ENCODE measurements at places on chromosomes 11 and 22.

DNA sequence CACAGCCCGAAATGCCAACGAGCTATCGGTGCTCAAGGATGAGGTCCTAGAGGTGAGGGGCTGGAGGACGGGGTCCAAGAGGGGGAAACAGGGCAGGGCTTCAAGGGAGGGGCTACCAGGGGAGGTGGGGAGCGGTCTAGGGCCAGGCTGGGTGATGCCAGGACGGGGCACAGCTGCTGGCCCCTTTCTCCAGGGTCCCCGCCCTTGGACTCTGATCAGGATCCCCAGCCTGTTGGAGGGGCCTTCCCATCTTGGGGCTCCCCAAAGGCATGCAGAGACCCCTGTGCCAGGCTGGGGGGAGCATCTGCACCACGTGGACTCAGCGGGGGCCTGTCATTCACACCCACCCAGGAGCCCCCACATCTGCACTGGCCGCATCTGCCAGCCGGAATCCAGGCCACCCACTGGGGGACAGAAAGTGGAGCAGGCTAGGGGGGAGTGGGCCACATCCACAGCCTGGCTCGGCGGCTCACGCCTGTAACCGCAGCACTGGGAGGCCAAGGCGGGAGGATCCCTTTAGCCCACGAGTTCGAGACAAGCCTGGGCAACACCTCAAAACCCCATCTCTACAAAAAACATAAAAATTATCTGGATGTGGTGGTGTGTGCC is 18.9 kb downstream of the EPS8L2 start:
- no peak for DNase-seq

GRCh38 chr11:70552167-70553150 is 154.1 kb downstream of the CTTN start:
- DNase-seq, result no peak

DNA sequence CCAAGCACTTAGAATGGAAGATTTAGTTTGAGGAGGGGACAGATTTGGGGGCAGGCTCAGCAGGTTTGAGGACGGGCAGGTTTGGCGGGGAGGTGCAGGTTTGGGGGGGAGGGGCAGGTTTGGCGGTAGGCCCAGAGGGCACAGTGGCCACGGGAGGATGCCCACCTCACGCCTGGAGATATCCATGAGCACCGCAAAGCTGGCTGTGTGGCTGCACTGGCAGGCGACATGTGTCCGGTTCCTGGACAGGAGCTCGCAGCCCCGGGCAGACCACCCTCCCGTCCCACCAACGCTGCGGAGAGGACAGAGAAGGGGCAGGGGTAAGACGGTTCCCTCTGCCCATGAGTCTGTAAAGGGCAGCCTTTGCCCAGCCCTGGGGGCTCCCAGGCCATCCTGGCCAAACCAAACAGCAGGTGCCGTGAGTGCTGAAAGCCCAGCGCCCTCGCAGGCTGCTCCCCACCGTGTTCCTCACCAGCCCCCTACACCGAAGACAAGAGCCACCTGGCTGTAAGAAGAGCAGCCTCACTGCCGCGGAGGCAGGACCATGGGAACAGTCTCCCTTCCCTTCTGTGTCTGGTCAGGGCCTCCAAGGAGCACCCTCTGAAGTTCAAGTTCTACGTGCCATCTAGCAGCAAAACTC is 43.0 kb downstream of the TRMU start:
- no peak for DNase-seq

DNA sequence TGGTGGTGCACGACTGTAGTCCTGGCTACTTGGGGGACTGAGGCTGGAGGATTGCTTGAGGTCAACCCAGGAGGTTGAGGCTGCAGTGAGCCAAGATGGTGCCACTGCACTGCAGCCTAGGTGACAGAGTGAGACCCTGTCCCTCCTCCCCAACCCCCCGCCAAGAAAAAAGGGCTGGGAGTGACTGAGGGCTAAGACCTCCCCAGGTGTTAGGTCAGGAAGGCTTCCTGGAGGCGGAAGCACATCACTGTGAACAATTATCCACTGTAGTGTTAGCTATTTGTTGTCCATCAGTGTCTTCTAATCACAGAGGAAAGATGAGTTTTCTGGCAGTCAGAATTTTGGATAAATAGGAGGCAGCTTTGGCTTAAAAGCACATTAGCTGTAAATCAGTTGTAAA is 8.8 kb downstream of the YDJC start:
- DNase-seq, result no peak

DNA sequence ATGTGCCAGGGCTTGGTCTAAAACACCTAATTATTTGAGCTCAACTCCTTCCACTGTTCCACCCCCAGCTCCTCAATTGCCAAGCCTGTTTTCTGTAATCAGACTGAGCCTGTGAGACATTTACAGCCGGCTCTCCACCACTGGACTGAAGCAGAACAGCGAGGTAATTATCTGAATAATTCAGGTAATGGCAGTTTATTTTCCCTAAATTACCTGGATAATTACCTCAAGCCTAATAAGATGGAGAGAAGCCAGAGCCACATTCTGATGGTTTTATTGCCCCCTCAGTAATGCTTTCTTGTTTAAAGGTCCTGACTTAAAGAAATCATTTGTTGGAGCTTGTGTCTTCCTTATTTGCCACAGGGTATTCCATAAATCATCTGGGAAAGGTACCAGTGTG is 64.2 kb downstream of the FZD4 start:
- DNase-seq, result no peak

DNA sequence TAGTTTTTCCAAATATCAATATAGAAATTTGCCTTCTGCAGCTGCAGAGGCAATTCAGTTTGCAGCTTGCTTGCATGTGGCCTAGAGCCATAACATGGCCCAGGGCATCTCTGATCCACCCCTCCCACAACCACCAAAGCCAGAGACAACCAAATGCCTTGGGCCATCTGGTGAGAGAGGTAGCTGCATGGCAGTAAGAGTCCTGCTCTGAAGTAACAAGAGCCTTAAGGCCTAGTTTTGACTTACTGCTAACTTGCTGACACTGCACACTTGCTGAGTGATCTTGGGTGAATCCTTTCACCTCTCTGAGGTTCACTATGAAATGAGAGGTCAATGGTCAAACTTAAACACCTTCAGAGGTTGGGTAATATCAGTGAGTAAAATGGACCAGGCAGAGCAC is 4.9 kb upstream of the SPECC1L start:
- DNase-seq, result no peak

- no peak for DNase-seq
Measured at GRCh38 chr11:122342089-122342744, 226.2 kb upstream of the BLID start.

- DNase-seq, result peak; percentile 54
Measured at GRCh38 chr11:129117595-129118350, 74.4 kb downstream of the ARHGAP32 start.

- DNase-seq, result no peak
Measured at GRCh38 chr11:80860632-80861031, 1419.8 kb upstream of the TENM4 start.

- no peak for DNase-seq
Measured at GRCh38 chr11:27949951-27950738, 157.8 kb downstream of the KIF18A start.

DNA sequence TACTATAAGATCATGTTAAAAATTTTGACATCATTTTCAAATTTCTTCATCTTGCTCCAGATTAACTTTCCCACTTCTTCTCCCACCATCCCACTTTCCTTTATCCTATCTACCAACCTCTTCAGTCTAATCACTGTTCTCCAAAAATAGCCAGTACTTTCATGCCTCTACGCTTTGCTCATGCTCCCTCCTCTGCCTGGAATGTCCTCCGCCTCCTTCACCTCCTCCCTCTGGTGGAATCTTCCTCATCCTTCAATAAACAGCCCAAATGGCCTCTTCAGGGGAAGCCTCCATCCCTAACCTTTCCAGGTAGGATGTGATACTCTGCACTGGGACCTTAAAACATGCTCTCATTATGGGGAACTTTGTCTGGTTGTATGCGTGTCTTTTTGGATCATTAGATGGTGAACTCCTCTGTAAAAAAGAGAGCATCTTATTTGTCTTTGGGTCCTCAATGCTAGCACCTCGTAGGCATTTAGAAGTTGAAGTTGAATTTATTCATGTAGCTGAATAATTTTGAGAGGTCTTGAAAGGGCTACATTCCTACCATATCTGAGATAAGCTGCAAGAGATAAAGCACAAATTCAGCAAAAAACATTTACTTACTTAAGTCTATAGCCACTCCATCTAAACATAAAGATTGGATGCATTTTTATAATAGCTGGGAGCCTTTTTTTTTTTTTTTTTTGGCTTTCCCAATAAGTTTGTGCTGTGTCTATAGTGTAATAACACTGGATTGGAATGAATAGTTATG is 8.0 kb upstream of the CSRP3 start:
- DNase-seq, result no peak

GRCh38 chr11:27722117-27722952 is 22.1 kb upstream of the BDNF start:
- DNase-seq, result no peak

- DNase-seq, result no peak
Measured at GRCh38 chr11:94528551-94528950, 15.2 kb upstream of the FUT4 start.

- no peak for DNase-seq
Measured at GRCh38 chr11:130876931-130877915, 39.1 kb downstream of the SNX19 start.

- DNase-seq, result no peak
Measured at GRCh38 chr22:47295226-47295901, 532.9 kb downstream of the TBC1D22A start.

DNA sequence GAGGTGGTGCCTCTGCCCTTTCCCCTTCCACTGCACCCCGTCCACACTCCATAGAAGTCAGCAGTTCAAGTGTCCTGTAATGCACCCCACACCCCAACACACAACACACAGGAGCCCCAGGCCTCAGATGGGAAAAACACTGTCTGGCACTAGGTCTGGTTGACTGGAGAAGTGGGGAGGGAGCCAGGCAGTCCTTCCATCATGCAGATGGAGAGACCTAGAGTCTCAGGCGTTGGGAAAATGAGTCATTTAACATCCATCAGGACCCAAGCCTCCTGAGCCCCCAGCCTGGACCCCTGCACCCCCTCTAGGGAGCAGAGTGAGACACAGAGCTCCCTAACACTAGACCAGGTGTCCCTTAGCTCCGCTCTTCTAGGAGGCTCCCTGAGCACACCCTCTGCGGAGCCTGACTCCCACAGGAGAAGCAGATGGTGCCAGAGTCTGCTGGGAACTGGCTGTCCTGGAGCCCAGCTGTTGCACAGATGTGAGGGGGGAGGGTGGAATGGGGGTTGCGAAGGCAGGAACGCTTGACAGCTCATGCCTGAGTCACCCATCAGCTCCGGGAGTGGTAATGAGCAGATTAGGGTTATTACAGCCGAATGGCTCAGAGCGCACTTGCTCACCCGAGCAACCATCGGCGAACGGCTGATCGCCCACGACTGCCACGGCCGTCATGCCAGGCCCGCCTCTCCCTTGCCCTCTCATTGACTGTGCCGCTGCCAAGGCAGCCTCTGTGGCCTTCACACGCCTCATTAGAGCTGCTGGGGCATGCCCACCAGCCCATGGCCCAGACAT is 22.1 kb upstream of the SYT7 start:
- no peak for DNase-seq

GRCh38 chr22:25388415-25388814 is 169.0 kb downstream of the CRYBB2 start:
- DNase-seq, result no peak

DNA sequence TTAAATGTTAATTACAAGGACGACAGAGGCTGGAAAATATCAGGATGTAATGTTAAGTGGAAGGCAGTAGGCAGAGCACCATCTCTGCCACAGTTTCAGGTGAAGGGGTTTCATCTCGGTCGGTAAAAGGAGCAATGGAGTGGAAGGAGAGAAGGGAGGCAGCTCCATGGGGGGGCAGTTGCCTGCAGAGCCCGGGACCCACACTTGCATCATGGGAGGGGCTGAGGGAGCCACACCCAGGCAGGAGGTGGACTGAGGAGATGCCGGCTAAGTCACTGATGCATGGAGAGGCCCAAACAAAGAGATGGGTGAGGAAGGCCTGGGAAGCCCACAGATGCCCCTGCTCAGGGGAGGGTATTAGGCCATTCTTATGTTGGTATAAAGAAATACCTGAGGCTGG is 1470.9 kb downstream of the BRD1 start:
- DNase-seq, result no peak

- no peak for DNase-seq
Measured at GRCh38 chr11:44285756-44286155, 24.2 kb downstream of the ALX4 start.

GRCh38 chr11:12381875-12382274 is 4.5 kb downstream of the PARVA start:
- DNase-seq, result no peak

GRCh38 chr11:90449606-90450005 is 226.8 kb upstream of the CHORDC1 start:
- DNase-seq, result no peak

- DNase-seq, result no peak
Measured at GRCh38 chr11:68081691-68082090, 39.5 kb downstream of the CHKA start.

DNA sequence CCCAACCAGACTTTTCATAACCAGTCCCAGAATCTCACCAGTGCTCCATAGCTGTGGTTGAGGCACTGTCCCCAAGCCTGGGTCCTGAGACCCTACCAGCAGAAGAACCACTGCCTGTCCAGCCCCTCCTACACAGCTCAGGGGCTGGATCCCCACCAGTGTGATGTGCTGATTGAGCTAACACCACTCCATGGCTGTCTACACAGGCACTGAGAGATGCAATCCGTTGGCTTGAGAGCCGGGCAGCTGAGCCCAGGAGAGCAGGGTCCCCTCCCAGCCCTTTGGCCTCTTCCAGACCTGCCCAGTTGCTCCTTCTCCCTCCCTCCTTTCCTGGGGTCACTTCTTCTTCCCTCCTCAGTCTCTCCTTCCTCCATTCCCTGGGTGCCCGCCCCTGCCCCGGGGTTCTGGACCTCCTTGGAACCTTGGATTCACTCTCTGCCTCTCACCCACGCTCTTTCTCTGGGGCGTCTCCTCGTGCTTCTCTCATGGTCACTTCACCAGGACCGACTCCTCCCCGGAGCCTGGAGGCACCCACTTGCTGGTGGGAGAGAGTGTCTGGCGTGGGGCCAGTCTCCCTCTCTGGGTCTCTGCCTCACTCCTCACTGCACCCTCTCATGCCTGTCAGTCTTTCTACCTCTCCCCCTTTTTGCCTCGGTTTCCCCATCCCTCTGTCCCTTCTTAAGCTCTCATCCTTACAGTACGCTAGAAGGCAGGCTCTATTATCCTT is 706 bp upstream of the SCYL1 start:
- DNase-seq, result no peak

DNA sequence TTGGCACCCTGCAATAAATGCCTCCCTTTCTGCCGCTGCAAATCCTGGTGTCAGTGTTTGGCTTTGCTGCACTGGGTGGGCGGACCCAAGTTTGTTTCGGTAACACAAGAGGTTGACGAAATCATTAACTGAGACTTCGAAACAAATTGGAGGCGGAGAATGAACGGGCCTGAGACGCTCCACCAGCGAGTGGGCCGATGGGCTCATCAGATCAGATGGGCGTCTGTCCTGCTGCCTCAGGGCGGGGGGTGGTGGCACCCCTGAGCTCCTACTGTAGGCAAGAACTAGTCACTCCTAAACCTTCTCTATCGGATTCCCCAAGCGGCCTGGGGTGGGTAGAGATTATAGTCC is 918 bp upstream of the CAPN5 start:
- DNase-seq, result no peak

GRCh38 chr11:107282195-107282594 is 175.4 kb downstream of the CWF19L2 start:
- no peak for DNase-seq
